T-helper 17 cell (primary cell): ENCODE measurements at places on chromosomes 4 and X.

DNA sequence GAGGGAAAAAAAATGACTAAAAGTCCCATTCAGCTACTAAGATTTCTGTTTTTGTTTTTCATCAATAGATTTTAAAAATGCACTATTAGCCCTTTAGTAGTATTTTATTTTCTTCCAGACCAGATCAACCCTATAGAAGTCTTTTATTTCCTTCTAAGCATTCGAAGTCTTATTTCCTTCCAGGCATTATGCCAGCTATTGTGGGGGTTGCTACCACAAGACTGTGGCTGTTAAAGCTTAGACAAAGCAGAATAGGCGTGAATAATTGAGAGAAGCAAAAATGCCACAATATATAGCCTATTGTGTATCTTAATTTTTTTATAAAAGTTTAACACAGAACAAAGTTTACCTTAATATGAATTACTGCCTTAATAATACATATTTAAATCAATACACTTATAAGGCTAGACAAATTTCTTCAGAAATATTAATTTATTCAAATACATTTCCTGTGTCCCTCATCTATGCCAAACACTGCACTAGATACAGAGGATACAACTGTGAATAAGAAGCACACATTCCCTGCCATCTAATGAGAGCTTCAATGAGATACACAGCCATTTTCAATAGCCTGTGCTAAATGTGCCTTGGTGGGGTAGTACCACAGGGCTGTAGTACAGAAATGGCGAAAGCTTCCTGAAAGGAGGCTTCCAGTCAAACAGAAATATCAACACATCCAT lies 33.1 kb downstream of the SLC10A7 start:
- DNase-seq: no peak

DNA sequence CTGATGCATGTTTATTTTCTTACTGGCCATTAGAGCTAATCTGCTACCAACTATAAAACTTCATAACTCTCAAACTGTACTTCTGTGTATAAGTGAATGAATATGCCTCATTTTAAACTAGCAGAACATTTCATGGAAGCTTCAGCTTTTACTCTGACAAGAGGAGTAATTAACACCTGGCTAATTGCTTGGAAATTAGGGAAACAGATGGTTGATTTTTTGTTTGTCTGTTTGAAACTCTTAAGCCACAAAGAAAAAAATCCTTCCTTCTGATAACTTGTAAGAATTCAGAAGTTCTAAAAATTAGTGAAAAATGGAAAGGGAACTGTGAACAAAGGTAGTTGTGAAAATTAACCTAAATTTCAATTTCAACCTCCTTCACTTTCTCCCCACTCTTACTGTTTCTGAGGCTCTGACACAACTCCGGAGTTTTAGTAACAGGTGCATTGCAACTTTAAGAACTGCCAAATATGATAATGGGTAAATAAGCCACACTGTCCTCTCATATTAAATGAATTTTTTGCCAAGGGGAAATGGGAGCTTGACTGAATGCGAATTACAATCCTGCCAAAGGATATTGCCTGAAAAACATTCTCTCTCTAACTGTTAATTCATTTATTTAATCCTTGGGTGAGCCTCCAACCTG lies 1.0 kb downstream of the EGF start:
- no peak for DNase-seq

GRCh38 chrX:123779908-123780396 lies 47.1 kb upstream of the THOC2 start:
- no peak for DNase-seq

DNA sequence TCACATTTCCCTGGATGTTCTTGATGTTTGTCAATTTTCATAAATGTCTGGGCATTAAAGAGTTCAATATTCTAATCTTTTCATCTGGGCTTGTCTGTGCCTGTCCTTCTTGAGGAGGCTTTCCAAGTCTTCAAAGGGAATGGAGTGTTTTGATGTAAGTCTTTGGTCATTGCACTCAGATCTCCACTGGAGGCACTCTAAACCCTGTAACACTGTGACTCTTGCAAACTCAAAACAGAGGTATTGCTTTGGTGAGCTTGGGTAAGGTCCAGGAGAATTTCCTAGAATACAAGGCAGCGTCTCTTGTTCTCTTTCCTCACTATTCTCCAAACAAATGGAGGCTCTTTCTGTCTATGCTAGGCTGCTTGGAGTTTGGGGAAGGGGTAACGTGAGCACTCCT lies 1118.1 kb upstream of the PABPC4L start:
- DNase-seq: no peak

- DNase-seq: no peak
Observed at GRCh38 chrX:123203772-123204171, 19.7 kb downstream of the GRIA3 start.

DNA sequence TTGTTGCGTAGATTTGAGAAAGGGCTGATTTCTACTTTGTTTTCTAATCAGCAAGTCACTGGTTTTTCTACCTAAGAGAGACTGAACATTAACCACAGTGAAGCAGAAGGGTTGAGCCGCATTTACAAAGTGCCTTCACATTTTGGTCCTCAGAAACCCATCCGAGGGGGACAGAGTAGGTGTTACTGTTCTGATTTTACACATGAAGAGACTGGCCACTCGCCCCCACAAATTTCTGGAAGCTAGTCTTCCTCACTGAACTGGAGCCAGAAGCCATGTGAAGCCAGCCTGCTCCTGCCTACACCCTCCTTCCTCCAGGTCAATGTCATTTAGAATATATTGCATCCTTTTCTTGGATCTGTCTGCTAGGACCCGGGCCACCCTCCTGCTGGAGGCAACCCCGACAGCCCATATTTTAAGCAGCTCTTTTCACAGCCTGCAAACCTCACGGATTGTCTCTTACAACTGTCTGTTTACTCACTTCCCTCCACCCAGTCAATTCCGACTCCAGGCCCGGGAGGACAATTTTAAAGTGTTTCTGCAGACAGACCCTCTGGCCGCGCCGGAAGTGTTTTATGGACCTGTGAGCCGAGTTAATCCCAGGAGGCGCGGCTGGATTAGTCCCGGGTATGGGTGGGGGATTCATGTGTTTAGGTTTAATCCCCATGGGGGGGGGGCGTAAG lies 73.2 kb upstream of the BCOR start:
- no peak for DNase-seq

- no peak for DNase-seq
Observed at GRCh38 chr4:132548463-132548862, 600.6 kb upstream of the PCDH10 start.

DNA sequence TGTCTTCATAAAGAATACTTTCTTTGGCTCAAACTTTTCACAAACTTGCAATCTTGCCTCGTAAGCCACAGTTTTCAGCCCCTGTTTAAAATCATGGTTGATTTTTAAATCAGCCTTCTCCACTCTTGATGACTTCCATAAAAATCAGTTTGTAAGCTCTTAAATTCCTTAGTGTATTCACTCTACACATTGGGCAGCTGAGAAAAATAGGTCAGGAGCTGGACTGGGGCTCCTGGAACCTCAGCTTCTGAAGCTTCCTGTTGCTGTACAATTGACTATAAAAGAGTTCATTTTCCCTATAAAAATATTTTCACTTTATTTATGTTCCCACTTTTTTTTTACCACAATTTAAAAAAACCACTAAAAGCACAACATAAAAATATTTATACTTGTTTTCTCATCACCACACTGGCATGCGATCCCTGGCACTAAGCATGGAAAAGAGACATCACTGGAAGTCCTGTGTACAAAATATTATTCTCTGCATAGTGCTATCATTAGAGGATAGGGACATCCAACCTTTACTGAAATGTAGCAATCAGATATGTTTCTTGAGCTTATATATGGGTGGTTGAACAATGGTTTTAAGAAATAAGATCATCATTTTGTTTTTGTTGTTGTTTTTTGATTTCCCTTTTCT lies 345.7 kb downstream of the FBXO8 start:
- no peak for DNase-seq

GRCh38 chr4:84389406-84389805 lies 109.7 kb downstream of the NKX6-1 start:
- DNase-seq: no peak

GRCh38 chr4:6627832-6628231 lies 12.7 kb upstream of the MRFAP1 start:
- DNase-seq: no peak

- DNase-seq: no peak
Observed at GRCh38 chr4:588351-588849, 12.3 kb upstream of the TMEM271 start.

GRCh38 chr4:126710935-126711334 lies 921.8 kb upstream of the INTU start:
- no peak for DNase-seq

DNA sequence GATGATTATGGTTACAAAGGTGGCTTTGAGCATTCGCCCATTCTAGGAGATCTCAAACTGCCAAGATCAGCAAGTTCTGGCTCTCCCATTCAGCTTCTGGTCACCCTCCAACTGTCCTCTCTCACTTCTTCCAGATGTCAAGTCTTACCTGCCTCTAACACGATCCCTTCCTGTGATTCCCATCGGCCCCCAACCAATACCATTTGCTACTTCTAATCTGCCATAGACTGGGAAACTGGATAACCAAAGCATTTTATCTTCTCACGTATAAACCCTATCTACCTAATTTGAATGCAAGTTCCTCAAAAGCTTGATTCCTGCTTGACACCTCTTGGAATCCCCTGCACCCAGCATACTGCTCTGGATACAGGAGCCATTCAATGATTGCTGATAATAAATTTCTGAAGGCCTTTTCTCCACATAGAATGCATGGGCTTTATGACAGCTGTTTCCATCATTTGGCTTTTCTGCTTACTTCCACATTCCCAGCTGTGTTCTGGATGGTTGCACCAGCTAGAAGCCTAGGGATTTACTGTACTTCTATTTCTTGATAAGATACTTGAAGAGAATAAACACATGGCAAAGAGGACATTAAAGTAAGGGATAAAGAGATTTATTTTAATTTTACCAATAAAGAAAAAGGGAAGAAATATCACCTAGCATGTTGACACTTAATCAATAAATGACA lies 9.6 kb downstream of the GPC4 start:
- no peak for DNase-seq

DNA sequence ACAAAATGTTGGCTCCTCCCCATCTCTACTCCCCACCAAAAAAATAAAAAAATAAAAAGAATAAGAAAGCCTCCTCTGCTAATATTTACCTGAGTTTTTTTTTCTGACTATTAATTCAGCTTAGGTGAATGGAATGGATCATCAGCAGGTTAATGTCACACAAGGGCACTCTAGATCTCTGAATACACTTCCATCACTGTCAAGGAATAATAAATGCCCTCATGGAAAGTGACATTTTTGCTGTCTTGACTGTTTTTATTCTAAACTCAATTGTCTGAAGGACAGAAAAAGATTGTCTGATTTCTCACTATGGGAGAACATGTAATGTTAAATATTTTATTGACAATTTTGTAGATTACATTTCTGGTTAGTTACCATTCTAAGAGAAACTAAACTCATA lies 30.4 kb upstream of the TLL1 start:
- no peak for DNase-seq

- DNase-seq: no peak
Observed at GRCh38 chr4:172497321-172497720, 671.3 kb upstream of the GALNT7 start.

DNA sequence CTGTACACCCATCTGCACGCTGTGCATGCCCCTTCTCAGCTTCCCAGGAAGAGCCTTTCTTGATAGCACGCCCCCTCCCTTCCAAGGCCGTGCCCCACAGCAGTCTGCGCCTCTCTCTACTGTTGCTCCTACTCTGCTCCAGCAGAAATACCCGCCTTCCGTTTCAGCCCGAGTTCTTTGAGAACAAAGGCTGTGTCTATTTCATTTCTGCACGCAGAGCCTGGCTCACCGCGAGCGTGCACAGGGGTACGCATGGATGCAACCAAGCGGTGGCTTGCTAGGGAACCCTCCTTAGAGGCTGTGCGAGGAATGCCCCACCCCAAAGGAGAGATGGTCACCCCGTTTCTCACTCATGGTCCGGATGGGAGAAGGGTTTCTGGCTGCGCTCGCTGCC lies 485 bp downstream of the AADAT start:
- no peak for DNase-seq

DNA sequence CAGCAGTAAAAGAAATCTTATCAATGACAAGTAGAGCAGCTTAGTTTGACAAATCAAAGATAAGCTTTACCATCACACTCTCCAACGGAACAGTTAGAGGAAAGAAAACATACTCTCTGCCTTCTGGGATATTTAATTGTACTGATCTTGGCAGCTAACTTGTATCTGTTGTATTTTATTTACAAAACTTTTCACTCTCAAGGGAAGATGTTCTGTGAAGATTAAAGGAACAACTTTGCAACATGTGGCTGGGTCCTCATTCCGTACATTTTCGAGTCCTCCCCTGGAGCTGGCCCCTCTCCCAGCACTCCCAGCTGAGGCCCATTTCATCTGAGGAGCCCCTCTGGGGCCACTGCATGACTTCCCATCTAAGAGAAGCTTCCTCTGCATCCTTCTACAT lies 74.4 kb downstream of the RPS3A start:
- no peak for DNase-seq

- DNase-seq: no peak
Observed at GRCh38 chr4:13933191-13933590, 305.7 kb upstream of the BOD1L1 start.

DNA sequence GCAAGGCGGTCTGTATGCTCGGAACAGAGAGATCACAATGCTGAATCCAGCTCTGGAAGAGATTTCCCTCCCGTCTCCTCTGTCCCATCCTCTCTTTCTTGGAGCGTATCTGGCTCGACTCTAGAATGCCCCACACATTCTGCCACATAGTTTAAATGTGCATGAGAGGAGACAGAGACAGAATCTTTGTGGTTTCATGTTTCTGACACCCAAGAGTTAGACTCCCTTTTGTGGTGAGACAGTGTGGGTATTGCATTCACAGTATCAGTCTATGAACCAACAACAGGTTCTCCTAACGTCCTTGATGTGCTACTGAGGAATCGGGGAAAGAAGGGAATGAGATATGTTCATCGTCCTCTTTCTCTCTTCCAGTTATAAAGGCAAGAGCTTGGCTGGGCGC lies 25.3 kb downstream of the FAM47E start:
- DNase-seq: no peak
